ENCODE measurements at places on chromosomes 6 and 20.

DNA sequence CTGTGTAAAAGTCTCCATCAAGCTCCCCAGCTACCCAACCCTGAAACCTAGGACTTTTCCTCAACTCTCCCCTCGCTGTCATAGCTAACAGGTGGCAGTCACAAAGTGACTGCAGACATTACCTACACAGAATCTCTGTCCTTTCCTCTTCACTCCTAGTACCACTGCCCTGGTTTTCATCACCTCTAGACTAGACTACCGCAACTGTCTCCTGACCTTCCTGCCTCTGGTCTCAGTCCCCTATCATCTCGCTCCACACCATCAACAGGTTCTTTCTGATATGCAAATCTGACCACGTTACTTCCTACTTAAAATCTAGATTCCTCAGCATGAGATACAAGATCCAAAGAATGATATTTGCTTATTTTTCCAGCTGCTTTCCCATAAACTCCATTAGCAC lies 93.8 kb downstream of the SMLR1 start:
- H3K36me3 ChIP-seq, result no peaks in the 10 kb centered on the region
- no peak overlapping the region for H3K4me3 ChIP-seq
- H3K27me3 ChIP-seq, result peaks cover 9% of the 10 kb centered on the region
- H3K27ac ChIP-seq, result no peak overlapping the region
- DNase-seq, result no peak

DNA sequence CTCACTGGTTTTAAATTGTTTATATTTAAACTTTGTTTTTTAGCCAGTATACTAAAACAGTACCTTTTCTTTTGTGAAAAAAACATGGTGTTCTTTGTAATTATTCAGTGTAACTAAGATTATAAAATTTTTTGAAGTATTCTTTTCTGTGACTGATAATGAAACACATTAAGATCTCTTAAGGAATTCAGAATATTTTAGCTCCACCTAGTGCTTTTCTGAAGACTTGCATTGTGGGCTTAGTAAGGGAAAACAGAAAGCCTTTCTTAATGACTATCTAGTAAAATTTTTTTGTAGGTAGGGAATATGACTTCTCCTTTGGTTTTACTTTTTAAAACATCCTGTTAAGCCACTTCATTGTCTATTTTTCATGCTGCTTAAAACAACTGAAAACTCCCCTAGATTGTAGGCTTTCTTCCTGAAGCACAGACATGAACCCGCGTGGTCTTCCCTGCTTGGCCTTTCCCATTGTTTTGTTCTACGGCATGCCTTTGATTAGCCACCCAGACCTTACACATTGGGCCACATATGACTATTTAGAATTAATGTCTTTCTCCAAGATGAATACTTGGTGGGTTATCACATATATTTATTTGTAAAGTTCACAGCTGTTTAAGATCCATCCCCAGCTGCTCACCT lies 72.1 kb downstream of the AFDN start:
- no peaks in the 10 kb centered on the region for H3K27me3 ChIP-seq
- no peaks in the 10 kb centered on the region for H3K4me1 ChIP-seq
- no peaks in the 10 kb centered on the region for H3K36me3 ChIP-seq
- H3K4me3 ChIP-seq, result no peak overlapping the region
- H3K27ac ChIP-seq, result no peak overlapping the region

- H3K4me1 ChIP-seq, result no peaks in the 10 kb centered on the region
- H3K27ac ChIP-seq, result no peak overlapping the region
- H3K27me3 ChIP-seq, result no peaks in the 10 kb centered on the region
- H3K36me3 ChIP-seq, result no peaks in the 10 kb centered on the region
- no peak for DNase-seq
Observed at GRCh38 chr6:6123803-6124202, 117.1 kb upstream of the NRN1 start.

- H3K36me3 ChIP-seq, result no peaks in the 10 kb centered on the region
- H3K27me3 ChIP-seq, result peaks cover 29% of the 10 kb centered on the region
- no peak overlapping the region for H3K27ac ChIP-seq
- no peak for DNase-seq
Observed at GRCh38 chr6:39319621-39320362, 2.7 kb downstream of the KCNK16 start.

Data from activated T-helper 2 cell treated with anti-CD3 and anti-CD28 coated beads, Interferon-gamma antibody, Interleukin-2, Interleukin-4, amounts not matched to agents 10 μg/mL and 5 μg/mL and 100 μg/mL, durations not matched to agents 14 hours and 24 hours and 36 hours (primary cell).